ENCODE measurements at places on chromosomes 3 and 15.

DNA sequence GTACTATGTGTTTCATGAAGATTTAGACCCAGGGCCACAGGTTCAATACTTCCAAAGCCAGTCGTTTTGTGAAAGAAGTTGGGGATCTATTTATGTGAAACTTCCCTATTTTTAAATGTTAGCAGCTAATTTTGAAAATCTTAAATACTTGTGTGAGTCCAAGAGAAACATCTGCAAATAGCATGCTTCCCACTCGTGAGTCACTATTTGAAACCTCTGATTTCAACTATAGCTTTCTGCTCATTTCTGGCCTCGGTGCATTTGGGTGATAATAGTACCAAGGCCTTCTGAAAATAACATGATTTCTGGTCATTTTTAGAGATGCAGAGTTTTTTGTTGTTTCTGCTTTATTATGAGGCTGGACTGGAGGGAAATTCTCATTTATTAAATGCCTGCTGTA, 110.0 kb downstream of the OPA1 start:
- DNase-seq, result no peak

DNA sequence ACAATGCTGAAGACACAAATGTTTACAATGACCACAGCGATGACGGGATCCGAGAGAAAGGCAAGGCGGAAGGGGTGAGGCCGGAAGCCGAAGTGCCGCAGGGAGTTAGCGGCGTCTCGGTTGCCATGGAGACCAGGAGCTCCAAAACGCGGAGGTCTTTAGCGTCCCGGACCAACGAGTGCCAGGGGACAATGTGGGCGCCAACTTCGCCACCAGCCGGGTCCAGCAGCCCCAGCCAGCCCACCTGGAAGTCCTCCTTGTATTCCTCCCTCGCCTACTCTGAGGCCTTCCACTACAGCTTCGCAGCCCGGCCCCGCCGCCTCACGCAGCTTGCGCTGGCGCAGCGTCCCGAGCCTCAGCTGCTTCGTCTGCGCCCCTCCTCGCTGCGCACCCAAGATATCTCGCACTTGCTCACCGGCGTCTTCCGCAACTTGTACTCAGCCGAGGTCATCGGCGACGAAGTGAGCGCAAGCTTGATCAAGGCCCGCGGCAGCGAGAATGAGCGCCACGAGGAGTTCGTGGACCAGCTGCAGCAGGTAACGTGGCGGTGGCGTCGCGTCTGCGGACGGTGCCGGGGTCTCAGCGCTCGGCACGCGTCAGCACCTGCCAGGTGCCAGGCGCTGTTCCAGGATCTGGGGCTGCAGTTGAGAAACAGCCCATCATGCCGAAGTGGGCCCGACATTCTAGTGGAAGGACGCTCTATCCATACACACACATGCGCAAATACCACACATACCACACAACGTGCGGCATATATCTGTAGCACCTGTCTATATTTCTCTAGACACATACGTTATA, at the start of gene DLEC1:
Gene DLEC1 (plus strand): TSS at position 108 of the 798 bp plus-strand sequence. CDS start 18 bp downstream, at position 126.
- DNase-seq, result peak; percentile 73

GRCh38 chr15:28191832-28192231, 92.7 kb upstream of the OCA2 start:
- DNase-seq, result no peak

- DNase-seq, result no peak
Observed at GRCh38 chr15:60538129-60538528, 59.2 kb upstream of the ICE2 start.

- DNase-seq, result no peak
Observed at GRCh38 chr3:85783291-85783690, 824.5 kb downstream of the CADM2 start.

GRCh38 chr15:43483297-43484128, 9.4 kb downstream of the TP53BP1 start:
- DNase-seq, result no peak

- DNase-seq, result no peak
Observed at GRCh38 chr3:32249184-32249782, 10.8 kb downstream of the CMTM8 start.
